ENCODE measurements at places on chromosomes 3 and 15.
A peak's percentile ranks its signal among the peaks of the same experiment; 100 is the strongest.

GRCh38 chr3:167394003-167394402 is 13.9 kb upstream of the ZBBX start:
- no peak for DNase-seq

DNA sequence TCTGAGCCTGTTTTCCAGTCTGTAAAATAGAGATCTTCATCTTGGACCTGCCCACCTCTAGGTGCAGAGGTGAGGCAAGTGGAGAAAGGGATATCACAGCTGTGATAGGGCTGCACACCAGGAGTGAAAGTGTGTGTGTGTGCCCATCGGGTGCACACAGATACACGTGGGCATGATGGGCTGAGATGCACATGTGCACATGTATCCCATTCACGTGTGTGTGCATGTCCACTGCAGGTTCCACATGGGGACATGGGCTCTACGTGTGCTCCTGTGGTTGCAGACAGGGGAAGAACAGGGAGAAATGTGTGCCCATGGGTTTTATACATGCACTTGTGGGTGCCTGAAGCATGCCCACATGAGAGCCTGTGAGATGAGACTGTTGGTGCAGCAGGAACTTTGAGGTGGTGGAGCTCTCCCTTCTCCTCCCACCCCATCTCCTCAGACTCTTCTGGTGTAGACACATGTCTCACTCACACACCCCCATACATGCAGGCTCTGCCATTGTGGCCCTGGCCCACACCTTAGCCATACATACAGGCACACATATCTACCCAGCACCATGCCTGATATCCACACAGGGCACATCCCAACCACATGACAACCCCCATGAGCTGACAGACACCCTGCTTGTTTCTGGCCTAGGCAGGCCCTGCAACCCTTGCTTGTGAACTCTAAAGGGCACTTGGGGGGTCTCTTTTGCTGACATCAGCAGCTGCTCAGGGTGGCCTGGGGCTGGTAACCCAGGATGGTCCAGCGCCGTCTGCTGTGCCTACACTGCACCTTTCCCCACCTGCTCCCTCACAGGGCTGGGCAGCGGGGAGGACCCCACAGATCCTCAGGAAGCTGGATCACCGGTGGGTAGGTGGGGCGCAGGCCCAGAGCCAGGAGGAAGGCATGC is 57.7 kb upstream of the TMEM115 start:
- no peak for DNase-seq

GRCh38 chr3:39805650-39806049 is 3.8 kb upstream of the MYRIP start:
- DNase-seq: no peak

DNA sequence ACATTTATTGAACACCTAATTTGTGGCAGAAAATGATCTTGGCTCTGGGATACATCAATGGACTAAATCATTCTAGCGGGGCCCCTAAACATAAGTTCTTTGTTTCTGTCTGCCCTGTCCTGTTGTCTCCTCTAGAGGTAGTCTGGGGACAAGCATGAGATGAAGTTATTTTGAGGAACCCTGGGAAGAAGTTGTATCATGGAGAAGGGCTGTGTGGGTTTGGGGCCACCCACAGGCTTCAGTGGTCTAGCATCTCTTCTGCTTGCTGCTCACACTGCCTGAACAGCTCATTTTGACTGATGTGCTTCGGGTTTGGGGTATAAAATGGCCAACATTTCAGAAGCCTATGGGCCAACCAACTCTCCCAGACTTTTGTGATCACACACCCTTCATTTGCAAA is 50.3 kb upstream of the OSBPL11 start:
- DNase-seq: no peak

- no peak for DNase-seq
Measured at GRCh38 chr15:81030301-81030750, 29.6 kb downstream of the TLNRD1 start.

- DNase-seq: no peak
Measured at GRCh38 chr3:53069422-53070068, 23.7 kb upstream of the SFMBT1 start.

GRCh38 chr3:63624941-63625560 is 27.4 kb upstream of the SNTN start:
- DNase-seq: no peak

DNA sequence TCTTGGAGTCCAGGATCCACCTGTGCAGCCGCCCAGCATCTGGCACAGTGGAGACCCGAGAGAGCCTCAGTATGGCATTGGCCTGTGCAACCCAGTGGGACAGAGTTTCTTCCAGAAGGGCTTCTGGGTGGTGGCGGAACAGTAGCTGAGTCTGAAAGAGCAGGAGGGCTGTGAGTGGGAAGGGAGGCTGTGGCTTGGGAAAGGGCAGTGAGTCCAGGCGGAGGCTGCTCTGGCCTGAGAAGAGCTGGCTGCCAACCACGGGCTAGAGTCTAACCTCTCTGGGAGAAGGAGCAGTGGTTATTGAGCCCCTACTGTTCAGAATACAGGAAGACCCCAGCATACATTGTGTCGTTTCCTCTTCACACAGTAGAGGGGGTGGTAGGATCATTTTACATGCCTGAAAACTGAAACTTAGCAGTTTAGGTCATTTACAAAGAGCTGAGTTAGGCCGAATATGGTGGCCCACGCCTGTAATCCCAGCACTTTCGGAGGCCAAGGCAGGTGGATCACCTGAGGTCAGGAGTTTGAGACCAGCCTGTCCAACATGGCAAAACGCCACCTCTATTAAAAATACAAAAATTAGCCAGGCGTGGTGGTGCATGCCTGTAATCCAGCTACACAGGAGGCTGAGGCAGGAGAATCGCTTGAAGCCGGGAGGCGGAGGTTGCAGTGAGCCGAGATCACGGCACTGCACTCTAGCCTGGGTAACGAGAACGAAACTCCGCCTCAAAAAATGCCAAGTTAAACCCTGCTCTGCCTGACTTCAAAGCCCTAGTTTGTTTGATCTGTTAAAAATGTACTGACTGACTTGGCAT is 3.2 kb downstream of the AEN start:
- no peak for DNase-seq

DNA sequence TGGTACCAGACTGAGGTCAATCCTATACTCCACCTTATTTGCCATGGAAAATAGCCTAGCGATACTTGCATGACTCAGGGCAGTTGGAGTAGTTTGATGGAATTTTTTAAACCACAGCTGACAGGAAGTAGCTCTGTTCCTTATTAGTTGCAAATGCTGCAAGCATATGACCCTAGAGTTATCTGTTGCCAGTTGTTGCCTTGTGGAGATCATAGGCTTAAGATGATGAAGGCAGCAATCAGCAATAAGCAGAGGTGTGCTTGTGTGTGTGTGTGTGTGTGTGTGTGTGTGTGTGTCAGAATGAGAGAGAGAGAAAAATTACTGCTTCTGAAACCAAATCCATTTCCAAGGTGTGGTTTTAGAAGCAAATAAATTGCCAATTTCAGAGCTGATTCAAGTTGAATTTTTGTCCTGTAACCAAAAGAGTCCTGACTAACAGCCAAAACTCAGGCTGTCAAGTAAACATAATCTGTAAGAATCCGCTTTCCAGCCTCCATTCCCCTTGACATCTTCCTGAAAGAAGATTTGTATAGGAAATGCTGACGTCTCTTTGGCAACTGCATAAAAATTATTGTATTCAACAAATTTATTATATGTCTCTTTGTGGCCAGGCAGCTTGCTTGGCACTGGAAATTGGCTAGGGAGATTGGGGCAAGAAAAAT is 141.2 kb downstream of the SERPINI1 start:
- DNase-seq: no peak

GRCh38 chr15:71505962-71506361 is 304.4 kb upstream of the NR2E3 start:
- DNase-seq: no peak

DNA sequence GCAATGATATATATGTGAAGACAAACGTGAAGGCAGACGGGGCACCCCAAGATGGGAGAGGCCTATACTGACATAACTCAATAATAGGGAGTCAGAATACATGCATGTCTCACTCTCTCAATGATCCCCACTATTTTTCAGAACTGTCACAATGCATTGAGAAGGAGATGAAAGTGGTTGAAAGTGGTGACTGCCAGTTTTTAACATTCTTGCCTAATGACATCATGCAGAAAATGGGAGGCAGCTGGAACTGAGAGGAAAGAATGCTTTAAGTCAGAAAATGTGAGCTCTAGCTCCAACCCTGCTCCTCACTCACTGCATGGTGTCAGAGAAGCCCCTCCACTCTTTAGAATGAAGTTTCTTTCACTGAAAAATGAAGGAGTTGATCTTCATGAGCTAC is 55.3 kb upstream of the P2RY1 start:
- DNase-seq: no peak

- DNase-seq: peak; percentile 16
Measured at GRCh38 chr15:73897441-73898261, 24.3 kb downstream of the TBC1D21 start.

- DNase-seq: no peak
Measured at GRCh38 chr3:126961191-126961790, 21.6 kb upstream of the PLXNA1 start.

- DNase-seq: no peak
Measured at GRCh38 chr15:92808598-92809063, 91.5 kb upstream of the CHD2 start.

DNA sequence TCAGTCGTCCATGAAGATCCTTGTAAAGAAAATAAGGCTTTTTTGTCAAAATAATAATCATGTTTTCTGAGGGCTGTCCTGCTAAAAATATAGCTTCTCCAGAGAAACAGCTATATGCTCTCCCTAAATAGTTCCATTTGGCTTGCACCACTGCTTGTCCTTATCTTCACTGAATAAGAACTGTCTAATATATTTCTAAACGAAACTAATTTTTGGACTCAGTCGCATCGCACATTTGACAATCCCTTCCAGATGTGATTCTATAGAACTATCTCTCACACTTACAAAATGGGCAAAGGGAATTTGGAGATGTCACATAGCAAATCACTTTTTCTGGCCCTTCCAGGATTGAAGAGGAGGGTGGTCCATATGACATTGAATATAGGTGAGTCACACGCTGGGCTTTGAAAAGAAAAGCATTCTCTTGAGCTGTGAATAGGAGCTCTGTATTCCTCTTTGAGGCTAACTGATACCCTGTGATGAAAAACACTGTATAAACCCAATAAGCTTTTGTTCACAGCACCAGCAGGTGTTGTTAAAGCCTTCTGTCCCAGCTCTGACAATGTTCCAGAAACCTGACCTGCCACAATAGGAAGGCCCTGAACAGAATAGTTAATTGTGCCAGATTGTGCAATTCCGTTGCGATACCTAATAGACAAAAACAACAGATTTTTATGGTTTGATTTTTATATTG is 1144.2 kb downstream of the ROBO2 start:
- DNase-seq: no peak

DNA sequence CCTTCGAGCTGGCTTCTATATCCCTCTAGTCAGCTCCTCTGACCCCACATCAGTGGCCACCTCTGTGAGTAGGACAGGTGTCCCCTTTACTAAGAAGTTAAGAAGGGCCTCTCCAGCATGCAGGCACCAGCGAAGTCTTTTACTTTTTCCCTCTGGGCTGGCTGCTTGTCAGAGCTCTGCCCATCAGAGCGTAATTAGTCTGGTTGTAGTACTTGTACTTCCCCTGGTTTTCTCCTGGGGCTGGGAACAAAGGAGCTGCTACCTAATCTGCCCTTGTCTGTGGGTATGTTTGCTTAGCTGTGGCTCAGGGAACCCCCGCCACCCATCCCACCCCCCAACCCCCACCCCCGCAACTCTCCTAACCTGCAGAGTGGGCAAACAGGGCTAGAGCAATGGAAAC is 27.4 kb upstream of the ALPK3 start:
- no peak for DNase-seq

- DNase-seq: no peak
Measured at GRCh38 chr3:149763565-149764195, 11.4 kb upstream of the COMMD2 start.

GRCh38 chr3:64301476-64301875 is 76.2 kb upstream of the PRICKLE2 start:
- no peak for DNase-seq

GRCh38 chr15:85804481-85805170 is 9.9 kb upstream of the KLHL25 start:
- no peak for DNase-seq

DNA sequence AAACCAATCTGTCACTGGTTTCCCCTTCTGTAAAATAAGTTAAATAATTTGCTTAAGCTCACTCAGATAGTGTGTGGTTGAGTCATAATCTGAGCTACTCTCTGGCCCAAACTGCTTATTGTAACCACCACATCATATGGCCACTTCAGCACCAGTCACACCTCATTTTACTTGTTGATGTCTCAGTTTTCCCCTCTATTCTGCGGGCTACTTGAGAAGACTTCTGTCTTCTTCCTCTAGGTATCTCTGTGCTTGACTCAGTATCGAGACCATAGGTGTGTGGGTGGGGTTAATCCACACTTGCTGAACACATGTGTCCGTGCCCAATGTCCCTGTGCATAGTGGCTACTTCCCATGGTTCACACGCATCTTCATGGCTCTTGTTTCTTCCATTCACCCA is 32.9 kb downstream of the CRYGS start:
- DNase-seq: no peak

DNA sequence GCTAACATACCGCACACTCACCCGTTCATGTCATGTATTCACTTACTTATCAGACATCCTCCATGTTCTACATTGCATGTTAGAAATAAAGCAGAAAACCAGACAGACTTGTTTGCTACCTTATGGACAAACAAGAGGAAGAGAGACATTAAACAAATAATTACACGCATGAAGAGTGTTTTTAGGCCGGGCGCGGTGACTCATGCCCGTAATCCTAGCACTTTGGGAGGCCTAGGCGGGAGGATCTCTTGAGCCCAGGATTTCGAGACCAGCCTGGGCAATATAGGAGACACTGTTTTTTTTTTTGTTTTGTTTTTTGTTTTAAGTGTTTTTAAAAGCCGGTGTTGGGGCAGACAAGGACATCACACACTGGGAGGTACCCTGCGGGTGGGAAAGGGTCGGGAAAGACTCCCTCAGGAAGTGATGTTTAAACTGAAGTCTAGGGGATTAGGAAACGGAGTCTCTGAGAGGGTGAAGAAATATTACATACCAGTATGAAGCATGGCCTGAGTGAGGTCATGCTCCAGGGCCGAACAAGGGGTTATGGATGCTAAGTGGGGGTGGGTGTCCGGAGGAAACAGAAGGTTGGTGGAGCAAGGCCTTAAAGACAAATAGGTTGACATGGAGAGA is 2.1 kb upstream of the USP3 start:
- DNase-seq: no peak

GRCh38 chr15:80706161-80706560 is 11.1 kb downstream of the ABHD17C start:
- DNase-seq: no peak

DNA sequence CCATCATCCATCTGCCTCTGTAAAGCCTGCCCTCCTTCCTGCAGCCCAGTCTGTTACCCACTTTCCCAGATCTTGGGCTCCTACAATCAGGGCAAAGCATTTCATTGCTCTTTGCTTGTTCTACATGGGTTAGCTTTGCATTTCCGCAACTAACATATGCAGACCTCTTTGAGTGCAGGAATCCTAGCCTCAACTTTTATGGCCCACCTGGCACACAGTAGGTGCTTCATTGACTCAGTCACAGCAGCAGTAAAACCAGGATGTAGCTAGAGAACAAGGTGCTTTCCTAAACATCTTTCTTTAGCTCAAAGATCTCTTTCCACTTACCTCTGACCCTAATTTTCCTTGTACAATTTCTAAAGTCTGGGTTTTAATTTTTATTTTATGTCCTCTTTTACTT is 3.5 kb downstream of the CD80 start:
- DNase-seq: no peak

Data from stimulated activated CD4-positive, alpha-beta T cell treated with anti-CD3 and anti-CD28 coated beads, TNF-alpha, amount 100 ng/mL, for 24 hours (primary cell).